T follicular helper cell (primary cell): ENCODE measurements at places on chromosomes 2 and 18.

GRCh38 chr2:236678307-236678975 is 108.8 kb downstream of the ACKR3 start:
- DNase-seq: no peak

GRCh38 chr2:65164426-65164891 is 34.6 kb upstream of the RAB1A start:
- DNase-seq: no peak

- DNase-seq: no peak
Observed at GRCh38 chr2:18244845-18245244, 315.6 kb downstream of the RDH14 start.

GRCh38 chr2:58976375-58977071 is 735.4 kb upstream of the FANCL start:
- no peak for DNase-seq

DNA sequence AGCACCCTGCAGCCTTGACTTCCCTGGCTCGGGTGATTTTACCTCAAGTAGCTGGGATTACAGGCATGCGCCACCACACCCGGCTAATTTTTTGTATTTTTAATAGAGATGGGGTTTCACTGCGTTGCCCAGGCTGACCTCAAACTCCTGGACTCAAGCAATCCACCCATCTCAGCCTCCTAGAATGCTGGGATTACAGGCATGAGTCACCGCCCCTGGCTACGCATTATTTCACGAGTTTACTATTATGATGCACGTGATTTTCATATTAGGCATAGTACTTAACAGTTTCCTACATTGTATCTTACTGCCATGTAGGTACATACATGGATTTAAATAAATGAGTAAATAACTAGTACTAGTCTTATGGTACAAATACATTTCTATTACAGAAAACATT is 4.4 kb downstream of the DYNC2LI1 start:
- no peak for DNase-seq

DNA sequence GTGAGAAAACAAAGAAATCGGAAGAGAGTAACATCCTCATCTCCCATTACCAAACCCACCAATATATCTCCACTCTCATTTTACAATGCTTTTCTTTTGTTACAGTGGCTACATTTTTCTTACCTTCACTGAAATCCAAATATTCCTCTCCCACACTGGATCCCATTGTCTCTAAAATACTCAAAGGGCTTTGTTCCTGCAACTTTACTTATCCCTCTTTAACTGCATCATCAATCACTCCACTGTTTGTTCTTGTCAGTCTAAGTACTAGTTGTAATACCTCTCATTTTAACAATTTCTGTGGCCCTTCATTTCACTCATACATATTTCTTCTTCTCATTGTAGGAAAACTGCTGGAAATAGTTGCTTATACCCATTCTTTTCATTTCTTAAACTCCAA is 464.2 kb upstream of the PIK3C3 start:
- DNase-seq: no peak

DNA sequence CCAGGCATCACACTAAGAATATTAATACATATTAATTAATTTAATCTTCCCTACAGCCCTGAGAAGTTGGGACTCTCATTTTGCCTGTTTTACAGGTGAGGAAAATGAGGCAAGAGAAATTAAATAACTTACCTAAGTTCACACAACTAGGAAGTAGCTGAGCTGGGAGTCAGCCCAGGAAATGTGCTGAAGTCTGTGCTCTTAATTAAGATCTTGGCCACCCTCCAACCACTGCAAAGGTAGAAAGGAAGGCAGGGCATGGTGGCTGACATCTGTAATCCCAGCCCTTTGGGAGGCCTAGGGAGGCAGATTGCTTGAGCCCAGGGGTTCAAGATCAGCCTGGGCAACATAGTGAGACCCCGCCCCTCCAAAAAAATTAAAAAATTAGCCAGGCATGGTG is 12.9 kb upstream of the MGAT4A start:
- DNase-seq: no peak

GRCh38 chr18:77250501-77250925 is 865 bp downstream of the GALR1 start:
- DNase-seq: no peak

DNA sequence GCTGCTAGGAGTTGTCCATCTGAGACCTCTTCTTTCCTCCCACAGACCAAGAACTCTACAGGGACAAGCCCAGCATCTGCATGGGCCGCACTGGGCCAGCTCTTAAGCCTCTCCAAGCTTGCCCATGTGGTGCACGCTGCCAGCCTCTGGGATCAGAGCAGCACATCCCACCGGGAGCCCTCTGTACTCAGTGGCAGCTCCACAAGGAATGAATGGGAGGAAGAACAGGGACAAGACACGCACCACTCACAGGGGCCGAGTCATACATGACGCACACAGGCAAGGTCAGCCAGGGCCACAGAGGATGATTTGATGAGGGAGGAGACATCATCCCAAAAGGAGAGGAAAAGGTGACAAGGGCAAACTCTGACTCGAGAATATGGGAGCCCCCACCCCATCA is 268.3 kb downstream of the KLHL29 start:
- no peak for DNase-seq

DNA sequence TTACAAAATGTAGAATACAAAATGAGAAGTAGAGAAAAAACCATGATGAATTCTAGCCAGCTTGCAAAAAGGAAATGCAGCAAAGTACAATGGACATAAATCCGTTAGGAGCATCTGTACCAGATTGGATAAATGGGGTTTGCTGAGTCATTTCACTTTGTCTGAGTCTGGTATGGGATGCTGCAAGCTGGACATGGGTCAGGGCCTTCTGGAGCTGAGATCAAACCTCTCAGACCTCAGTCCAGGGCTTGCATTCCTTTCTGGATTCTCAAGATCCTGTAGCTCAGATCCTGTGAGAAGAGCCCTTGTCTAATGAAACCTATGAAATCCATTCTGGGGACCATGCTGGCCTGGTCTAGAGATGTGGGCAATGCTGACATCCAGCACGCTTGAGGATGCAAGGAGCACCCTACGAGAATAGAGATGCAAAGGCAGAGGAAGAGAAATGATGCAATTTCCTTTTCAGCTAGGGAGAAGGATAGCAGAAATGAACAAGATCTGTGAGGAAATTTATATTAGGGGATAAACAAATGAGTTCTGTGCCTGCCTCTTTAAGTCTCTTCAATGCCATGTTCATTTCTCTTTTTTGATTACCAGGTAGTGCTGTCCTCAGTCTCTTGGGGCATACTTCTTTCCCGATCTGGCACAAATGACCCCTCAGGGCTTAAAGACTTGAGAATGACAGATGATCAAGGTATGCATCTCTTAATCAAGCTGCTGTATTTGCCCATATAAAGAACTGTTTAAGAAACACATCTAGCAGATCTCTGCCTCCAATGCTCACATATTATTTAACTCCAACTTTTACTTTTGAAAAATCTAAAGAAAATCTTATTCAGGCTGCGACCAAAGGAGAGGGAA is 230.4 kb downstream of the MEIS1 start:
- no peak for DNase-seq

- no peak for DNase-seq
Observed at GRCh38 chr2:45856391-45857274, 205.2 kb downstream of the PRKCE start.

DNA sequence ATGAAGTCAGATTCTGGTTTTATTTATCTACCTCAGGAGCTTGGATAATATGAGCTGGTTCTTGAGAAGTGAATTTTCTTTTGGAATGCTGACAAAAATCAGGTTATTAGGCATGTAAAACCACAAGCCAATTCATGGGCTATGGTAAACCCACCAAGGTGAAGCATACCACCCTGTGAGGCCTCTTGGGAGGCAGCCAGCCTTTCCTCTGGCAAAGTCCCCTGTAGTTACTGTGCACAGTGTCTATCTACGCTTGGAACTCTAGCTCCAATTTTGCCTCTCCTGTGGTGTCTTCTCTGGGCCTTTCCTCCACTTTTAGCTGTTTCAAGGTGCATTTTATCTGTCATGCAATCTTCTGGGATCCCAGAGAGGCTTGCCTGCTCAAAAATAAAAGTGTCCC is 242.7 kb upstream of the ZSWIM2 start:
- DNase-seq: no peak

- no peak for DNase-seq
Observed at GRCh38 chr18:54950221-54950620, 9.0 kb downstream of the CCDC68 start.

- no peak for DNase-seq
Observed at GRCh38 chr2:105521176-105521575, 122.3 kb upstream of the FHL2 start.

GRCh38 chr2:217863883-217864282 is 138.9 kb downstream of the TNS1 start:
- no peak for DNase-seq

- DNase-seq: no peak
Observed at GRCh38 chr2:224347176-224348051, 54.5 kb downstream of the FAM124B start.

- no peak for DNase-seq
Observed at GRCh38 chr2:181546086-181546485, 88.9 kb downstream of the ITGA4 start.

DNA sequence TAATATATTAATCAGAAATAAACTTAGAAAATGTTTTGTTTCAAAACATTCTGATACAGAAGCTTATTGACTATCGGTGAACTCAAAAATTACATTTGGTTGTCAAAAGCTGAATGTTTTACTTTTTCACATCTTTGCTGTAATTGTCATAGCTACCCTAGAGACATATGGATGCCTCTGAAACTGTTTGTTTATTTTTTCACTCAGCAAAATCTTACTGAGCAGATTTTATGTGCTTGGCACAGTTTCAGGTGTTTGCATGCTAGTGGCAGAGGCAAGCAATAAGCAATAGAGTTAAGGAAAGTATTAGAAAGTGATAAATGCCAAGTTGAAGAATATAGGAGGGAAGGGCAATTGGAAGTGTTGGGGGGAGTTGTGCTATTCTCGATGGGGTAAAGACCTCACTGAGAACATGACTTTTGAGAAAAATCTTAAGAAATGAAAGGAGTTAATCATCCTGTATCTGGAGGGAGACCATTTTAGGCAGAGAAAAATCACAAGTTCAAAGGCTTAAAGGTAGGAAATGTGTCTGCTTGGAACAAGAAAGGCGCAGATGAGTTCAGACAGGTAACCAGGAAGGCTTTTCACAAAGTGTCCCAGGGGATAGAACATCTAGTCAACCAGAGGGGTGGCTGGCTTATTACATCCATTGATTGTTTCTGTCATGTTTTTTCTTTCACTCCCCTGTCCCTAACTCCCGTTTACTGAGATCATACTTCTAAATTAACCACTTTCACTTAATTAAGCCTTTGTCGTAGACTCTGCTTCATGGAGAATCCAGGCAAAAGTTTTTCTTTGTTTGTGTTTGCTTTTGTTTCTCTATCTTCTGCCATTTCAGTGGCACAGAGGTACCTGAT is 27.2 kb upstream of the COBLL1 start:
- DNase-seq: no peak

GRCh38 chr2:212345966-212346365 is 192.6 kb downstream of the ERBB4 start:
- DNase-seq: no peak

DNA sequence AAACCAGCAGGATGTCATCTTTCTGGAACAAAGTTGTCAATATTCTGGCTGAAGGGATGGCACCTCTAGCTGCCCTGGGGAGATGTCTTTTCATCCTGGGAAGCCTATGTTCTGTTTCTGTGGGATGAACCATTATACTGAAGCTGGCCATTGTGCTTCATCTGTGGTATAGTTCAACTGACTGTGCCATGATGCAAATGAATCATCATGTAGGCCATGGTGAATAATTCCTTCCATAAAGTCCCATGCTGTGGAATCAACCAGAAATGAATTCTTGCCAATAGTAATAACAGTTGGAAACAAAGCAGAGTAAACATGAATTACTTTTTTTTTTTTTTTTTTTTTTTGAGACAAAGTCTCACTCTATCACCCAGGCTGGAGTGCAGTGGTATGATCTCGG is 64.1 kb upstream of the CNGA3 start:
- DNase-seq: no peak

DNA sequence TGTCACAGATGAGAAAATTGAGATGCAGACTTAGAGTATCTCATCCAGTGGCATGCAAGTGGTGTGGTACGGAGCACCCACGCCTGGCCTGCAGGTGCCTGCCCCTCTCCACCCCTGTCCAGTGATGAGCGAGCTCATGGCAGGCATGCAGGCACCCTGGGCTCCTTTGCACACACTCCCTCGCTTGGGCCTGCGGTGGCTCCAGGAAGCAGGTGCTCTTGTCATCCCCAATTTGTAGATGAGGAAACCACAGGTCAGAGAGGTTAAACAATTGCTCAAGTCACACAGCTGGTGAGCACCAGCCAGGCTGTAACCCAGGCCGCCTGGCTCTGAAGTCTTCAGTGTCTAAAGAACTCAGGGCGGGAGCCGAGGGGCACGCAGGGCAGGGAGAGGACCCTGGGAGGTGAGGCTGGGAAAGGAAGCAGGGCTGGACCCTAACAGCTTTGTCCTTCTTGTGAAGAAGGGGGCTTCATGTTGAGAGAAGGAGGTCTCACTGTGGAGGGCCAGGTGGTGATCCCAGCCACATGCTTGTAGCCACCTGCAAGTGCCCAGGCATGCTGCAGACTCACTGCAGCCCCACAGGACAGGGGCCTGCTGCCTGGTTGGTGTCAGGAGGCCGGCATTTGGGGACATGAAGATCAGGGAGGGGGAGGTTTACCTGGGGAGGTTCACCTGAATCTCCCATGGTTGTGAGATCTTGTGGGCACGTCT is 166.2 kb downstream of the SH3RF3 start:
- no peak for DNase-seq

- DNase-seq: peak; percentile 7
Observed at GRCh38 chr2:169693360-169693759, 845 bp downstream of the CFAP210 start.

DNA sequence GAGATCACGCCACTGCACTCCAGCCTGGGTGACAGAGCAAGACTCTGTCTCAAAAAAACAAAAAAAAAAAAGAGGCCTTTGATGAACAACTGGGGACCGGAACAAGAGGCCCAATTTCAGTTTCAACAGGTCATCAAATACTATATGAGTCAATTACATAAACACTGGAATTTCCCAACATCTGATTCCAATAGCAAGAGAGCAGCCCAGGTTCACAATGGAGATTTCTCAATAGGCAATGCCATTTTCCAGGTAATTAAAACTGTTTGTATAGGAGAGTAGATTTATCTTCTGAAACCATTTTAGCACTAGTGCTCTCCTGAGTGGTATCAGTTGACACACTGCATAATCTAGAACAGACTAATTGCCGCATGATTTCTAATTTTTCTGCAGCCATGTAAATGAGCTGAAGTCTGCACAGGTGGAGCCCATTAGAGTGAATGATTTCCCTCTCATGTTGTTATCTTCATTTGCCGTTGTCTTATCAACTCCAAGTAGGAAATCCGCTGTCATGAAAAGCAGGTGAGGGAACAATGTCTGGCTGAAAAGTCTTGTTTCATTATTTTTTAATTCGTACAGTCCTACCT is 264.1 kb upstream of the MEIS1 start:
- DNase-seq: no peak

DNA sequence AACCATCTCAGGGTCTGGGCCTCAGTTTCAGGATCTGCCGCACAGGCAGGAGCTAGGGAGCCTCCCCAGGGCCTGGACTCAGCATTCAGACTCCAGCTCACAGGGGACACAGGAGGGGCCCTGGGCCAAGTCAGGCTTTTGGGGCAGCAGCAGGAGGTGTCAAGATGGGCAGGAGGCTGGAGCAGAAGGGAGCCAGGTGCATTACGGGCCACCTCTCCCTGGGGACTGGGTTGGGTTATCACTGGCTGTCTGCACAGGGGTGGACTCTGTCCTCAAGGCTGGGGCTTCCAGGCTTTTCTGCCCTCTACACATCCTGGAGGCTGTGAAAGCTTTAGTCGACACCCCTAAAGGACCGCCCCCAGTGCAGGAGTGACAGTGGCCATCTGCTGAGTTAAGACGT is 20.0 kb downstream of the AQP12A start:
- DNase-seq: no peak
